Kidney (tissue), 22 donors: ENCODE measurements at places on chromosomes 6 and 20. TPM values are rescaled to one million over a fixed set of nuclear protein-coding genes. Genes with fewer than 3 reads are reported as not detected.

DPPA5 gene
- not detected for total RNA-seq

MAN1A1 gene
- total RNA-seq: 68.5 TPM

KIF3B gene
- 62.2 TPM for total RNA-seq

EEF1A2 gene
- 18.1 TPM for total RNA-seq

DUSP15 gene
- total RNA-seq: 13.2 TPM

VGLL2 gene
- not detected for total RNA-seq

KATNA1 gene
- total RNA-seq: 16.0 TPM

CYP24A1 gene
- 39.0 TPM for total RNA-seq

SLC26A8 gene
- 0.22 TPM for total RNA-seq

NHSL1 gene
- 31.4 TPM for total RNA-seq

LPA gene
- not detected for total RNA-seq

PAK5 gene
- 0.13 TPM for total RNA-seq

ADAM33 gene
- 4.3 TPM for total RNA-seq

LY6G6D gene
- total RNA-seq: not detected

HTR1E gene
- total RNA-seq: not detected
